ENCODE measurements at places on chromosomes 2 and 18. TPM values are rescaled to one million over a fixed set of nuclear protein-coding genes. Genes with fewer than 3 reads are reported as not detected.
A peak's percentile ranks its signal among the peaks of the same experiment; 100 is the strongest.

Gene SRD5A2
- total RNA-seq: not detected

Gene REG3G
- total RNA-seq: not detected

Gene PHOSPHO2
- total RNA-seq: 5.2 TPM

DNA sequence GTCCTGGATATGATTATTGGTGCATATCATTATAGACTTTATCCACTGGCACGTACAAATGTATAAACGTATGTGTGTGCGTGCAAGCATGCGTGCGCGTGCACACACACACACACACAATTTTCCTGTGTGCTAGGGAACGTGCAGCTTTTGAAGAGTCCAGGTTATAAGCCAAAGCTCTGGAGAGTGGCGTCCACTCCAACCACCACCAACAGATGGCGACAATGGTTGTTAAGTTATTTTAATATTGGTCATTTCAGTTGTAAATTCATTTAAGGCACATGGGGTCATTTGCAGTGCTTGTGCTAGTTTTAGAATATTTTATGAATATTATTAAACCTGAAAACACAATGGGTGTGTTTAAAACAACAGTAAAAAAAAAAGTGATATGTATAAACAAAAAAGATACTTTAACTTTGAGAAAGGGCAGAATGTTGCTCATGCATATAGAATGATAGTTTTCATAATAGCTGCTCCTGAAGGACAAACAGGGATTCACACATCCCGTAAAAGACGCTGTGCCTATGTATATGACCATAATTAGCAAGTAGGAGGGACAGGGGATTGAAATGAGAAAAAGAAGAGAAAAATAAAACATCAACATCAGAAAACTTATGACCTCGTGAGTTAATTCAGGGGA lies 124.2 kb upstream of the ITGB6 start:
- DNase-seq: peak; percentile 79

DNA sequence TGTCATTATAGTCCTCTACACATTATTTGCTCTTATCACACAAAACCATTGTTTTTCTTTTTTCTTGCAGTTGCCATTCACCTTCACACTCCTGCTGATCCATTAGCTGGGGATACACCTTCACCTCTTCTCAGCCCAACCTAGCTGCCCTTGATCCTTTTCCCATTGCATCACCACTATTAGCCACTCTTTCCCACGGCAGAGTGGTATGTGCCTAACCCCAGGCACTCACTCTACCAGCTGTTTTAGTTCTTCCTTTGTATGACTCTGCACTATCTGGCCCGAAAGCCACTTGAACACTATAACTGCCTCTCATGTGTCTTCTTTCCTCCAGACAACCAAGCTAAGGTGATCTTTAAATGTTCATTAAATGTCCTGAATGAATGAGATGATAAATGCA lies 145.4 kb upstream of the PIK3C3 start:
- no peak for DNase-seq

DNA sequence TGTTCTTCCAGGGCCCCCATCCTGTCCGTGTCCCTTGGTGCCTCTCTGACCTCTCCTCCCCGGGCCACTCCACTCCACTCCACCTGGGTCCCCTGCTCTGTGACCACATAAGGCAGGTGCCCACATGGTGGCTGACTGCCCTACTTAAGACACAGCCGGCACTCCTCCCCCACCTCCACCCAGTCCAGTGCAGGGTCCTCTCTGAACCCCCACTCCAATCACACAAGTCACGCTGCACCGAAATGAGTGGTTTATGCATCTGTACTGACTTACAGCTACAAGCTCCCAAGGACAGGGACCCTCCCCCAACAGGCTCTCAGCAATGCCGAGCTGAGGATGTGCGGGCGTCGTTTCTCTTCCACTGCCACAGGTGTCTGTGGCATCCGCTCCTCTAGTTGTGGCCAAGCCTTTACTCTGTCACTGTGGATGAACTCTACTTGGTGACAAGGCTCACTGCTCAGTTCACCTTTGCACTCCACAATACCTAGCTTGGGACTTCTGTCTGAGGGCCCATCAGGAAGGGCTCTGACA lies 48.3 kb downstream of the TFCP2L1 start:
- DNase-seq: no peak

DNA sequence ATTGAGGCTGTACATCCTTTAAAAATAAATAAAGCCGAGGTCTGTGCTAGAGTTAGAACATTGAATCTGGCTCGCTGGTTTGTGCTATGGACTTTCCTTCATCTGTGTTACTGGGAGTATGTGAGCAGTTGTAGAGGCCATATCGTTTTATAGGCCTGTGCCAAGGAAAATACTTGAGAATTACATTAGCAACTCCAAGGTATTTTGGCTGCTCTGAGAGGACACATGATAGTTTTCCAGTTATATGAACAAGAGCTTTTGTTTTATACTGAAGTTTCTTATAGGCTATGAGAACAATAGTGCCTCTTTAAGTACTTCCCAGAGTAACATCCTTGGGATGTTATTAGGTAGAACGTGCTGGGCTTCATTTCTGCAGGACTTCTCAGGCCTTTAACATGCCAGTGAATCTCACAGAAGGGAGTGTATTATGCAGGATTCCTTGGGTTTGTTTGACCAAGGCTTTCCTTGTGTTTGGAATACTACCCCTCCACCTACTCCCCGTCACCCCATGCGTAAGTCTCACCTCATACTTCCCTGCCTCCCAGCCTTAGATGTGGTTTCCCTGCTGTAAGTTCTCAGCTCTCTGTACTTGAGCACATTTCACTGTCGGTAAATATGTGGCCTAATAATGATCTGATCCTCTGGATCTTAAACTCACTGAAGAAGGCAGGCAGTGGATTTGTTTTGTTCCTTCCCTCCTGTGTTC lies 21.0 kb downstream of the TCF7L1 start:
- DNase-seq: peak; percentile 85

GRCh38 chr2:176297067-176297466 lies 27.8 kb downstream of the MTX2 start:
- no peak for DNase-seq

DNA sequence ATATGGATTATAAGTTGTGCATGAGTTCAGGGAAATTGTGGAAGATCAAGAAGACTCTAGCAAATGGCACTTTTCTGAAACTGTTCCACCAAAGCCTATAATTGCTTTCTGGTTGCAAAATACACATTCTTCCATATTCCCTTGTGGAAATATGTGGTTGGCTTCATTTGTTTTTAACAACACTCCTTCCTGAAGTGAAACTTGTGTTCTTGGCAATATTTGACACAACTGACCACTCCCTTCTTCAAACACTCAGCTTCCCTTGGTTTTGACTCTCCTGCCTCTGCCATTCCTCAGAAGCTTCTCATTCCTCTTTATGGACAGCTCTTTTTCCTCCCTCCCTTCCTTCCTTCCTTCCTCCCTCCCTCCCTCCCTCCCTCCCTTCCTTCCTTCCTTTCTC lies 192.3 kb downstream of the PMAIP1 start:
- peak; percentile 16 for DNase-seq

DNA sequence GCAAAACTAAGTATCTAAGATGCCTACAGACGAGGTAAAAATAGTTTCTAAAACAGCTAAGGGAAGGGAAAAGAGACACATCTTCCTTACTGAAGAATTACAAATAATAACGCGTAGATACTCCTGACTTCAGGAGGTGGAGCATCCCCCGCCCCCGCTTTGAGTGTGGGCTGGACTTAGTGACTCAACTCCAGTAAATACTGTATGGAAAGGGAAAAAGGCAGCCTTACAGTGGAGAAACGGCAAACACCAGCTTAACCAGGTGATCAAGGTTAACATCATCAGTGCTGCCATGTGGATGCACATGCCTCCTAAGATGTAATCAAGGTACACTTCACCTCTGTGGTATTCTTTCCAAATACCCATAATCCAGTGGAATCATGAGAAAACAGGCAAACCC lies 47.9 kb downstream of the HADHB start:
- peak; percentile 21 for DNase-seq
